ENCODE measurements at places on chromosomes 7 and 10.

DNA sequence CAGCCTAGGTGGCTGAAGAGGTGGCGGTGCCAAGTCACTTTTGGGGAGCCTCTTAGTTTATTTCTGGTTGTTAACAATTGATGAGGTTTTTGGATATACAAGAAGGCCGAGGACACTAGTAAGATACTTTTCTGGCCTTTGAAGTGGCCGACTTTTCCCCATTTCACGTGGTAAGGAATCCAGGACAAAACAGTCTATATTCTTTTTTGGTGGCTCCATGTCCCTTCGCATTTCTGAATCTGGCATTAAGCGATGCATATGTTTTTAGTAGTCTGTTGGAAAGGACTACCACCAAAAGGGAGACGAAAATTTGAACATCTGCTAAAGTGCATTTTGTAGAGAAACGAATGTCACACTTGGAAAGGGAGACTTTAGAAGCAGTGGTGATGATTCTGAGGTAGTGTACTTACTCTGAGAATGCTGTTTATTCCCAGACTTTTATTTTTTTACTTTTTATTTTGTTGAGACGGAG is 1.5 kb downstream of the MLLT10 start:
- DNase-seq: no peak

- no peak for DNase-seq
These were observed 171.3 kb upstream of the PRKCQ start for GRCh38 chr10:6751363-6751762.

DNA sequence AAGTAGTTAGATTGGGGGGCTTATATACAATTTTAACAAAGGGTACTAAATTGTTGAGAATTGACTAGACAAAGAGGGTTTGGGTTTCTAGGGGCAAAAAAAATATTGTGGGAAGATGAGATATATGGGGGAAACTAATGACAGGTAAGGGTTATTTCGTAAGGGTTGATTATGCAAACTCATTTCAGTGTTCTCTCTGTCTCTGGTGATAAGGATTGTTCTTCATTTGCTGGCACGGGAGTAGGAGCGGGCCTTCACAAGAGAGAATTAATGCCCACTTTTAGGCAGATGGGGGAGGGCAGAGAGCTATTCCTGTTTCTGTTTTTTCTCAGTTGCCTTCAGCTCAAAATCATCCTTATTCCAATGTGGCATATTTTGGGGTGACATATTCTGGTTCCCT is 258.4 kb downstream of the EXOC4 start:
- DNase-seq: no peak

DNA sequence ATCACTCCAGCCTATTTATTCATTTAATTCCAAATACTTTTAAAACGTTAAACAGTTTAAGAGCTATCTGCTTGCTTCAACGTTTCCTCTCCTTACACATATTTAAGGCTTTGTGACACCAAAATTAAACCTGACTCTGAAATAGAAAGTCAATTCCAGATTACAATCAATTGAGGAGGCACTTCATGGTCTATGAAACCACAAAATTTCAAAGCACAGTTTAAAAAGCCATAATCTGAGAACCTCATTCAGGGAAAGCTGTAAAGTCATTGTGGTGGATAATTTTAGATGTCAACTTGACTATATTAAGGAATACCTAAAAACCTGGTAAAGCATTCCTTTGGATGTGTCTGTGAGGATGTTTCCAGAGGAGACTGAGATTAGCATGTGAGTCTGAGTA is 6.2 kb downstream of the SNX13 start:
- DNase-seq: no peak

GRCh38 chr10:3233486-3233990 is 61.0 kb upstream of the PITRM1 start:
- no peak for DNase-seq

DNA sequence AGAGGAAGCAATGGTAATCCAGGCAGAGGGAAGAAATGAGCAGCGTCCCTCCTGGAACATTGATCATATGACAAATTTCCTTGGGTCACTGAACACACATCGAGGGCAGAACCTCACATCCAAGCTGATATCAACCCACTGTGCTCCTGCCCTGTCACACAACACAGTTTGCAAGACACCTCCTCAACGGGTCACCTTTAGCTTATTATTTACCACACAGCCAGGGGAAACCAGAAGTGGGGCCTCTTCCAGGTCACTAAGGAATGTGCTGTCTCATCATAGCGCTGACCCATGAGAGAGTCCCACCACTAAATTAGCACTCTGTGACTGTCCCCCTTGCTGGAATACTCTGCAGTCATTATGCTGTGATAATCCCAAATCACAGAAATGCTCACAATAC is 69.7 kb upstream of the PPP1R3C start:
- no peak for DNase-seq

GRCh38 chr7:52920977-52921376 is 114.5 kb upstream of the POM121L12 start:
- no peak for DNase-seq
